Astrocyte (in vitro differentiated cells and primary cell): ENCODE measurements at places on chromosomes 11 and 22. TPM values are rescaled to one million over a fixed set of nuclear protein-coding genes. Genes with fewer than 3 reads are reported as not detected.
A peak's percentile ranks its signal among the peaks of the same experiment; 100 is the strongest.

GRCh38 chr11:47616726-47617416 is 22.7 kb upstream of the C1QTNF4 start:
- DNase-seq: peak; percentile 52

GRCh38 chr22:40894417-40894816 is 32.5 kb upstream of the DNAJB7 start:
- no peak for DNase-seq

DNA sequence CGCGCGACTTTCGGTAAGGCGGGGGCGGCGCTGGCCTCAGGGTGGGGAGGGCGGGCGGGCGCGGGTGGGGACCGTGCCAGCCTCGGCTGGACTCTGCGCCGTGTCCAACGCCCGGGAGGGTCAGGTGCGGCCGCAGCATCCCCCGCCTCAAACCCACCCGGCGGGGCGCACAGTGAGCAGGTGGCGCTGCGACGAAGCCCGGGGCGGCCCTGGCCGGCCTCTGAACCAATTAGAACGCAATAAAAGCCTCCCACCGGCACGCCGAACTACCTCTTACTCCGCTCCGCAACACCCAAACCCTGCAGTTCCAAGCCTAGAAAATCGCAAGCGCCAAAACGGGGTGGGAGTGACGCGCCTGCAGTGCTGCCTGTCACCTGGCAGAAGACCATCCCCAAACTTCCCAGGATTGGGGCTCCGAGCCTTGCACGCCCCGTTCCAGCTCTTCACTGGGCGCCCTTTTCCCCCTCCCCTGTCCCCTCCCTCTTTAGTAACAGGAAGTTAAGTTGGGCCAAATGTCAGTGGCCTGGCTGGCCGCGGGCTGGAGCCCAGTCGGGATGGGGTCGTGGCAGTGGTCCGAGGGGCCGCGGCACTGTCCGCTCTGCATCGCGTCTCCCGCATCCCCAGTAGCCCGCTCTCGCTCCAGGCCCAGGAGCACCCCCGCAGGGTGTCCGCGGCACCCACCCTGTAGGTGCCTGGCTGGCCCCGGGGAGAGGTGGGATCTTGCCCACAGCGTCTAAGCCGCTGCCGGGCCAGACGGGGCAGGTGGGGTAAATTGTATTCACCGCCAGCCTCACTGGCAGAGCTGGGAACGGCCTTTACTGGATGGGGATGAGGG is 541 bp downstream of the MICAL2 start:
- no peak for DNase-seq

Gene MS4A4A
- 0.32 TPM in 1 of 2 replicates, not detected in the other for total RNA-seq

Gene MRPL11
- 30.0 and 33.1 TPM in 2 replicates for total RNA-seq

Gene HIPK3
- total RNA-seq: 73.2 and 78.5 TPM in 2 replicates

DNA sequence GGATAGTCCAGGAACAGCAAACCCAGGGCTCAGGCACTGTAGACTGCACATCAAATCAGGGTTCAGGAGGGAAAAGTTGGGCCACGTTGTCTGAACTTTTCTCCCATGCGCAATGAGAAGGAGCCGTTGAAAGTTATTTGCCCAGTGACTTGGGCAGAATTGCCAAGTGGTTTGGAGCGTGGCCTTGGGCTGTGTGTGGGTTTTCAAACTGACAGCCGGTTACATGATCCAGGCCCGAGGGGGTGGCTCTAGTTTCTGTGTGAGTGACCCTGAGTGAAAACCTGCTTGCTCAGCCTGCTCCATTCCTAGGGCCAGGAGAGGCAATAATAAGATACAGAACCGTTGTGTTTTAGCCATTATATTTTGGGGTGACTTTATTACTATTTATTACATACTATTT is 20.3 kb downstream of the MB start:
- DNase-seq: no peak

GRCh38 chr11:115981814-115982471 is 477.7 kb upstream of the CADM1 start:
- DNase-seq: no peak

GRCh38 chr11:130908770-130909625 is 7.3 kb downstream of the SNX19 start:
- peak; percentile 90 for DNase-seq

Gene EIF3D
- total RNA-seq: 147 and 168 TPM in 2 replicates

DNA sequence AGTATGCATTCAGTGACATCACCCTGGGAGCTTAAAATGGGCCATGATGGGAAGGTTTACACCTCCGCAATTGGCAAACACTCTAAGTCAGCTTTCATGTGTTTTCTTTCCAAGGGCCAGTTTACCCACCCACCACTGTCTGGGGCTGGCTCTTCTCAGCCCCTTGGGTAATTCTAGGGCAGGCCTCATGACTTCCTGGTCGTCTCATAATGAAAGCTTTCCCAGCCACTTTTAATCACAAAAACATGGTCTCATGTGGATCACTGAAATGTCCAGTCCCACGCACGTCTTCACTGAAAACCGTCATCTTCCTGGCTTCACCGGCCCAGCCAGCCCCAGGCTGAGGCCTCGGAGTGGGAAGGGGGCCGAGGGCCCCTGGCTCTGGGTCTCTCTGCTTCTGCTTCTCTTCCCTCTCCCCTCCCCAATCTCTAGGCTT is 58.5 kb upstream of the ANO1 start:
- DNase-seq: peak; percentile 59

DNA sequence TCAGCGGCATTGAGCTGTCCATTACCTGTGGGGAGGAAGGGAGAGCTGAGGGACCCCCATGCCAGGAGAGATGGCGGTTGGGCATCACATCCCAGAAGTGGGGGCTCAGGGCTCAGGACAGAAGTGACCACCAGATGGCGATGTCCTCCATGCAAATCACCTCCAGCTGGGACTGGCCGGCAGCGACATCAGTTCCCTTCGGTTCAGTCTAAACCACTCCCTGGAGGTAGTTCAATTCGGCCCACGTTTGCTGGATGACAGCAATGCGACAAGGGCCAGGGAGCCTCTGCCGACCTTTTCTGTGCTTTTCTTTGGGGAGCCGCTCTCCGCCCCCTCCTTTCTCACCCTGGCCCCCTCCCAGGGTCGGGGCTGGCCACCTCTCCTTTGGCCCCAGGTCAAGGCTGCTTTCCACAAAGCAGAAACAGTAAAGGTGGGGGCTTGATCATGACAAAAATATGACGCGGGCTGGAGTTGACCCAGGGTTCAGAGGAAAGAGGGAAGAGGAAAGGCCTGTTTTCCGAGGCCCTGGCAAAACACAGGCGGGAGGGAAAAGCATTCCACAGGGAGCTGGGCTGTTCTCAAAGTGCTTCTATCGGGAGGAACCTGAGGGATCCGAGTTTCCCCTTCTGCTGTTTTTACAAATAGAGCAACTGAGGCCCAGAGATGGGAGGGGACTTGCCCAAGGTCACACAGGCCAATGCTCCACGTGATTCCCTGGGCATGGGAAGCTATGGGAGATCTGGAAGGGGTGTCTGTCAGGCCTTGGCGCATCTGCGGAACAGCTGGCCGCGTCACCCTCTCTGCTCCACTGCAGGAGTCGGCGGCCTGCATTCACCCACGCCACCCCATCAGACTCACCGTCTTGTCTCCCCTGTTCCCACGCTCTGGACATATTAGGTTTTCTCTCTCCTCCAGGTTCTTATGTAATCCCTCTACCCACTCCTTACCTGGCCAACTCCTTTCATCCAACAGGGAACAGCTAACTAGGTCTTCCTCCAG is 54.7 kb downstream of the FBXO7 start:
- DNase-seq: peak; percentile 60

- no peak for DNase-seq
These were observed 530.5 kb upstream of the LRRC4C start for GRCh38 chr11:41989823-41990380.

DNA sequence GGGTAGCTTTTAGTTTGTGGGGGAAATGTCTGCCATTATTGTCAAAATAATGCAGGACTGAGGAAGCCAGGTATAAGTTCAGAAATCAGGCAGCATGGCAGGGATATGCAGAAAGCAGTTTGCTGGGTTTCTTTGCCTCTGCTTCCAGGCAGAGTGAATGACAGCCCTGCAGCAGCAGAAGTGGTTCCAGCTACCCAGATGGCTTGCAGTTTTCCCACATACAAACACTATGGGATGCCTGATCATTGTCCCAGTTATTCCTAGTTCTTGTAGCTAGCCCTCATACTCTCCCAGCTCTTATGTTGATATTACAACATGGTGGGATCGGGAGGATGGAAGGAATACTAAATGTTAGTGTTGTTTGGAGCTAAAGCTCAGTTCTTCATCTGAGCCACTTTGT is 2.8 kb upstream of the DIXDC1 start:
- DNase-seq: no peak

GRCh38 chr11:124518989-124519451 is 24.4 kb downstream of the OR8B12 start:
- no peak for DNase-seq

- DNase-seq: peak; percentile 92
These were observed 286.2 kb downstream of the GRM5 start for GRCh38 chr11:88779577-88779976.

Gene P2RX3
- not detected in 2 replicates for total RNA-seq
